SW 1271 (cell line): ENCODE measurements at places on chromosomes 2 and 18.

DNA sequence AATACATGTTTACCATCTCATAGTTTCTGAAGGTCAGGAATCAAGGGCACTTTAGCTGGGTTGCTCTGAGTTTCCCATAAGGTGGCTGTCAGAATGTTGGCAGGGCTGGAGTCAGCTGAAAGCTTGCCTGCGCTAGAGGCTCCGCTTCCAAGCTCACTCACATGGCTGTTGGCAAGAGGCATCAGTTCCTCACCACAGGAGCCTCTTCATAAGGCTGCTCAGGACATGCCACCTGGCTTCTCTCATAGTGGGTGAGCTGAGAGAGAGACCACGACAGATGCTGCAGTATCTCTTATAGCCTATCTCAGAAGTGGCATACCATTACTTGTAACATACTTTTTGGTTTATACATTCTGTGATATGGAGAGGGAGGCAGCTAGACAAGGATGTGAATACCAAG lies 7.2 kb downstream of the HADHB start:
- no peak for DNase-seq

DNA sequence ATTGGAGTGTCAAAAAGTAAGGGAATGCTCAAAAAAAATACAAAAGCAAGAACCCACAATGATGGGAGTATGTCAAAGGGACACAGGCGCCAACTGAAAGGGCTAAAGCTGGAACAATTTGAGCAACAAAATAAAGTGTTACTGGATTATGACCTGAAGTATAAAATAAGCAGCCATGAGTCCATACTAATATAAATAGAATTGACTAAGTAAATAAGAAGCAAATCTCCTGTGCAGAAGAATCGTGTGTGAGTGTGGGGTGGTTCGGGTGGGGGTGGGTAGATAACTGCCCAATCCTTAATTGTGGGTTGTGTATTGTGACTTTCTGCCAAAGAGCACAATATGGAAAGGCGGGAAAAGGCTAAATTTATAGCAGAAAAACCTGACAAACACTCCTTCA lies 23.5 kb downstream of the IRS1 start:
- no peak for DNase-seq

DNA sequence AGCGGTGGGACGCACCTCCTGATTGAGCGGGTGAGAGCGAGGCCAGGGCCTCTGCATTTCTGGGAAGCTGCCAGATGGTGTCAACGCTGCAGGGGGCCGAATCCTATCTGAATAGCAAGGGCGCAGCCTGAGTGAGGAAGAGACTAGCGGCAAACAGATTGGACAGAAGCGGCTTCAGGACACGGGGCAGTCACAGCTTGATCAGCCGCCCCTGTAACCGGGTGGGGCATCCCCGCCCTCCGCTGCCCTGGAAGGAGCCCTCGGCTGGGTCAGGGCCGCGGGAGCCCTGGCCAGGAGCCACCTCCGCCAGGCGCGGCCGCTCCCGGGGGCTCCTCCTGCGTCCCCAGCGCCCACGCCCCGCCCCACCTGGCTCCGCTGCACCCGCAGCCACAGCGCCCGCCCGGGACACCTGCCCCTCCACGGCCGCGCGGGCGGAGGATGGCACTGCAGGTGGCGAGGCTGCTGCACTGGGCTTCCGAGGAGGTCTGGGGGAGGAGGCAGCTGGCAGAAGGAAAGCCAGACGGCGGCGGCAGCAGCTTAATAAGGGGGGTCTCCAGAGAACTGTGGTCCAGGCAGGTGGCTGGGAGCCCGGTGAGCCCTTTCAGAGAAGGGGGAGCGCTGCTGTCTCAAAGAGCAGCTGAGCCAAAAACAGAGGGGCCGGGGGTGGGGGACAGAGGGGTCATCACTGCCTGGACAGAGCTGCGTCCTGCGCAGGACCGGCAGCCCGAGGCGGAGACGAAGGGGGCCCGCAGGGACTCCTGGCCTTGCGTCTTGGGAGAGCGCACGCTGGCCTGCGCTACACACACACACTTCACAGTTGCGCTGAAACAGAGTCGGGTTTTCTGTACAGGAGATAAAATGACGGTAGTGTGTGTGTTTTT lies 18.8 kb upstream of the SOX11 start:
- DNase-seq: no peak

GRCh38 chr2:229752970-229753729 lies 38.8 kb upstream of the DNER start:
- no peak for DNase-seq

GRCh38 chr2:101830555-101830954 lies 133.0 kb downstream of the MAP4K4 start:
- no peak for DNase-seq

- DNase-seq: no peak
These were observed 25.7 kb downstream of the PXDN start for GRCh38 chr2:1718339-1719220.
